Stimulated activated CD8-positive, alpha-beta memory T cell treated with anti-CD3 and anti-CD28 coated beads, Interleukin-7, amount 100 ng/mL, for 1 hour (primary cell): ENCODE measurements at places on chromosomes 2 and 18.

- DNase-seq, result peak; percentile 71
Measured at GRCh38 chr2:136116151-136116812, 1.7 kb downstream of the CXCR4 start.

DNA sequence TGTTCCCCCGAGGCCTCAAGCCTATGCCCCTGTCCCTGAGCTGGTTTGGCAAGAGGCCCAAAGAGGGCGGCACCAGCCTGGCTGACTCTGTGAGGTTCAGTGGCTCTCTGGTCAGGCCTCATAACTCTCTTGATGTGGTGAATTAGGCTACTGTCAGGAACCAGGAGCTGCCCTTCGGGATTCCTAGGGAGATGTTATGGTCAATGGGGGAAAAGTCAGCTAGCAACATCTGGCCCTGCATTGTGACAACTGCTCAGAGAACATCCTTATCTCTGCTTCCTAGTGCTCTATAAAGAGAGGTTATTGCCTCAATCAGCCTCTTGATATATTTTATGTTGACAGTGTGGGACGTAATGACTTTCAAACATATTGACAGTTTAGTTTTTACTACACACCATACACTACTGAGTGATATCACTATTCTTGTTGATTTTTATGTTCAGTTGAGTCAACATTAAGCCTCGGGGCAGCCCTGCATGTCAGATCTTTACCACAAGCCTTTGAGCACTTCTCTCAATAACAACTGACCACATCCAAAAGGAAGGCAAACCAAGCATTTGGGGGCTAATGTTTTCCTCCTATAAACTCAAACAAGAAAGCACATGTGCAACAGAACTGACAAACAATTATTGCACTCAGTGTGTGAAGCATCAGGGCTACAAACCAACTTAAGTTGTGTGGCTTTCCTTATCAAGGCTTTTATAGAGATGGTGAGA, 448.3 kb upstream of the SLC14A2 start:
- DNase-seq, result no peak

GRCh38 chr2:2692599-2693389, 361.7 kb upstream of the MYT1L start:
- no peak for DNase-seq

DNA sequence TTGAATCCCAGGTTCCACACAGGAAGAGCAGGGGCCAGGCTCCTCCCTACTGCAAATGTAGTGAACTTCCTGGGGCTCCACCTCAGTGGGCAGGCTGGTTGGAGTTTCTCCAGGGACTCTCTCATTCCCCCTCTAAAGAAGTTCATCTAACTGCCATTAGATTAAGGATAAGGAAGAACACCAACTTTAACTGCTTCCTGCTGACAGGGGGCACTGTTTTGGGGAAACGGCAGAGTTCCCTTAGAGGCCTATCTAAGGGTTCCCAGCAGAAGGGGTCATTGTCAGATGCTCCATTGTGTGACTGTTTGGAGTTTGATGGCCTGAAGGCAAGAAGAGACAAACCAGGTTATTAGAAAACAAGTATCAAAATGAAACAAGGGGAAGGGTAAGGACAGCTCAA, 2159.7 kb upstream of the PIK3C3 start:
- DNase-seq, result no peak
